Glutamatergic neuron (in vitro differentiated cells): ENCODE measurements at places on chromosomes 7 and 10.

GRCh38 chr10:104326991-104327610 is 11.2 kb downstream of the ITPRIP start:
- no peaks in the 10 kb centered on the region for H3K36me3 ChIP-seq
- H3K4me1 ChIP-seq = peaks cover 61% of the 10 kb centered on the region
- DNase-seq = no peak
- peaks cover 10% of the 10 kb centered on the region for H3K27me3 ChIP-seq
- H3K27ac ChIP-seq = peak overlapping the region; percentile 98

GRCh38 chr10:110931769-110932381 is 12.5 kb downstream of the SHOC2 start:
- no peaks in the 10 kb centered on the region for H3K27me3 ChIP-seq
- no peaks in the 10 kb centered on the region for H3K36me3 ChIP-seq
- DNase-seq = no peak
- H3K27ac ChIP-seq = no peak overlapping the region
- no peaks in the 10 kb centered on the region for H3K4me1 ChIP-seq
- no peak overlapping the region for H3K4me3 ChIP-seq

GRCh38 chr10:59456199-59456598 is 93.8 kb upstream of the FAM13C start:
- H3K27me3 ChIP-seq = no peaks in the 10 kb centered on the region
- H3K36me3 ChIP-seq = no peaks in the 10 kb centered on the region
- no peaks in the 10 kb centered on the region for H3K4me1 ChIP-seq
- no peak overlapping the region for H3K27ac ChIP-seq
- H3K4me3 ChIP-seq = no peak overlapping the region
- no peak for DNase-seq

GRCh38 chr10:48770561-48771089 is 86.0 kb downstream of the WDFY4 start:
- H3K4me3 ChIP-seq = no peak overlapping the region
- no peak overlapping the region for H3K27ac ChIP-seq
- peaks cover 3% of the 10 kb centered on the region for H3K36me3 ChIP-seq
- H3K4me1 ChIP-seq = peaks cover 4% of the 10 kb centered on the region
- H3K27me3 ChIP-seq = no peaks in the 10 kb centered on the region

DNA sequence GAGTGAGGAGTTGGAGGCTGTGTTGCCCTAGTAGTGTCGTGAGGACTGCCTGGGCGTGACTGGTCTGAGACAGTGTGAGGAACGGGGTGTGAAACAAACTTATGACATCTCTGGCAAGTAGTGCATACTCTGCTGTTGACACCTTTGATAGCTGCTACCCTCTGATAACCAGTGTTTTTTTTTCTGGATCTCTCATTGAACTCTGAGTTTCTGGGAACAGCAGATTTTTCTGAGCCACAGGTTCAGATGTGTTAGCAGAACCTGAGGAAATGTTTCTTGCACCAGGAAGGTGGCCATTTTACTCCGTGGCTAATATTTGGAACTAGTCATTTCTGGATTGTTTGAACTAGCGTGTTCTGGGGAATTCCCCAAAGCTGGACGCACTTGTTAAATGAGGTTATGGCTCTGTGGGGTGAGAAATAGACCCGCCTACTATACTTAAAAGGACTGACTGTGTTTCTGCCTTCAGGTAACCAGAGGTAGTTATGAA is 52.9 kb downstream of the AUTS2 start:
- H3K27me3 ChIP-seq = peaks cover 4% of the 10 kb centered on the region
- H3K4me1 ChIP-seq = peaks cover 45% of the 10 kb centered on the region
- no peak for DNase-seq

DNA sequence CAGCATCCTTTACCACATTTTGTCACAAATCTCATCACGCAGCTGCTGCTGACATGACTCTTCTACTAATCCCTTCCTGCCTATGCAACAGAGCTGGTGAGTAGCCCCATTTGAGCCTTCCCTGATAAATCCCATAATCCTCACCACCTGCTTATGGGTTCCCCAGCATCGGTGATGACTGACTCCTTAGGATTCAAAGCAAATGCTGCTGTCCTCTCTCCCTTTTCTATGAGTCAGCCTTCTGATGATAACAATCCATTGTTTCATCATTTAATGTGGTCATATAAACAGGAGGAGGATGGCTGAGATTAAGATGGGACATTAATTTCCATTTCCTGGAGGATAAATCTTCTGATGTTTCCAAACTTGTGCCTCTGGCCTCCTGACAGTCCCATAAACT is 73.4 kb downstream of the SORCS1 start:
- H3K27me3 ChIP-seq = no peaks in the 10 kb centered on the region
- no peaks in the 10 kb centered on the region for H3K4me1 ChIP-seq
- no peaks in the 10 kb centered on the region for H3K36me3 ChIP-seq
- DNase-seq = no peak
- H3K4me3 ChIP-seq = no peak overlapping the region

DNA sequence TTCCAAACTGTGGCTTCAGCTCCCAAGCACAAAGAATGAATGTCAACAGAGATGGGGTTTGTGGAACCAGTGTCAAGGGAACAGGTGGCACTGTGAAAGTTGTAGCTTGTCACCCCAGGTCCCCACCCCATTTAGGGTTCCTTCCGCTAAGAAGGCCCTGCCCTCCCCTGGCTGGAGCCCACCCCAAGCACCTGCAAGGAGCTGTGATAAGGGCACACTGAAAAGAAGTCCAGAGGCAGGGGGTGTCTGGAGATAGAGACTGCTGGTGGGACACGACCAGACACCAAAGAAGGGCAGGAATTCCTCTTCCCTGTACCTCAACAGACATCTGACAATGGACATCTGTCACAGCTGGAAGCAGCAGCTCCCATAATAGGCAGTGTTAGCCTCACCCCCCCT is 4.5 kb downstream of the GRID1 start:
- H3K27me3 ChIP-seq = peaks cover 23% of the 10 kb centered on the region
- H3K4me3 ChIP-seq = peak overlapping the region; percentile 52
- peaks cover 1% of the 10 kb centered on the region for H3K4me1 ChIP-seq
- H3K36me3 ChIP-seq = no peaks in the 10 kb centered on the region
- peak; percentile 3 for DNase-seq
